ENCODE measurements at places on chromosomes 4 and X.
A peak's percentile ranks its signal among the peaks of the same experiment; 100 is the strongest.

GRCh38 chr4:86558797-86559196, 35.3 kb upstream of the PTPN13 start:
- DNase-seq, result no peak

- peak; percentile 26 for DNase-seq
Observed at GRCh38 chr4:54400188-54400587, 171.1 kb downstream of the PDGFRA start.

GRCh38 chr4:114481856-114482255, 116.8 kb upstream of the UGT8 start:
- no peak for DNase-seq

DNA sequence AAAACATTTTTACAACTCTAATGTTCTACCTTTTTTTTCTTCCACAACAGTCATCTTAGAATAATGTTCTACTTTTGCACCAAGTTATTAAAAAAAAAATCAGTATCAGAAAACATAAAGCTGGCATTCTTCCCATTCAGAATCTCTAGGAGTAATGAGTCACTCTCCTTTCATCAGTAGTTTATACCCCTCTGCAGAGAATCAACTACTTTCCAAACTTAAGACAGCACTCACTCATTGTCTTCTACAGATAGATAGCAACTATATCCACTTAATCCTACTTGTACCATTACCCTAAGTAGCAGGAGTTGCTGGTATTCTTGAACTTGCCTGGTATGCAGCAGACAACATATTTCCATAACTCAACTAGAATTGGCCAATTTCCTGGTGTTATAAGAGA, 3.2 kb downstream of the TIGD4 start:
- no peak for DNase-seq

- DNase-seq, result no peak
Observed at GRCh38 chrX:87518504-87518903, 902 bp downstream of the KLHL4 start.
